ENCODE measurements at places on chromosomes 3 and 15.
A peak's percentile ranks its signal among the peaks of the same experiment; 100 is the strongest.

GRCh38 chr15:41891226-41891625 lies 2.6 kb downstream of the SPTBN5 start:
- DNase-seq = no peak

DNA sequence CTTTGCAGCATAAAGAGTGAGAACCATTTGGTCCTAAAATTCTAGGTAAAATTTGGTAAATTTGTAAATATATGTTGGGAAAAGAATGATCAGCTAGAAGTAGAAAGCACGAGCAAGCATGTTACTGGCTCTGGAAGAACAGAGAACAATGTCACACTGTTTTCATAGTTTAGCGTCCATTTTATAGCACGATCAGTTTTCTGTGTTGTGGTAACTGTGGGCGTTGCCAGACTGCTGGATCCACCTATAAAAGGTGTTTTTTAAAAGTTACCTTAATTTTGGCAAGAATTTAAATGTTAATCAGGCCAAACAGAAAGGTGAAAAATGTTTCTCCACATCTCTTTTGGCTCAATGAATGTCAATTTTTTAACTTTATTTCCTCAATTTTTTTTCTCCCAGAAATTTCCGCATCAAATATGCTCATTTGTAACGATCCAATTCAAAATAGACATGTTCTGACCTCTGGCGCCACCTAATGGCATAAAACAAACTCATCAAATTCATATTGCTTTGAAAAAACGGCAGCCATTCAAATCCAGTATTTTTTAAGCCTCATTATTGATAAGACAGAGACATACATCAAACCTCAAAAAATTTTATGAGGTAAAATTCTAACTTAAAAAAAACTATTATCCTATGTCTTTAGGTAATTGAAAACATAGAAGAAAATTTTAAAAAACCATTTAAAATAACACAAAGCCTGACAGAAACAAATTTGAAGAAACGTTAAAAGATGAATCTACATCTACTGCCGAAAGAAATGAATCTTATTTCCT lies 5.5 kb upstream of the GP5 start:
- DNase-seq = peak; percentile 52

DNA sequence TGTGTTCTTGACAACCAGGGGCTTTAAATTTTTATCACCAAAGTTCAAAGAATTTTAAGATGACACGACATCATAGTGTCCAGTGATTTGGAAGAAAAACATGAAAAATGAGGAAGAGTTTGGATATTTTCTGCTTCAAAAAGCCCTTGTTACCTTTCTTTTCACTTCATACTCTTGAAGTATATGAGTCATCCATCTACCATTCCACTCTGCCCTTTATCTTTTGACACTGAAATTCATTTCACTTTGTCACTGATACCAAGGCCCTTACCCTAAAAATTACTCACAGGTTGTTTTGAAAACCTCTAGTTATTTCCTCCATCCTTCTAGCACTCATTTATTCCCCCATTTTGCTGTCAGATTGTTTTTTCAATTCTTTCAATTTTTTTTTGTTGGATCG lies 42.7 kb downstream of the OR5H15 start:
- DNase-seq = no peak

GRCh38 chr3:42780892-42781700 lies 8.0 kb upstream of the CCDC13 start:
- DNase-seq = peak; percentile 68

GRCh38 chr3:30282154-30282696 lies 324.2 kb upstream of the TGFBR2 start:
- peak; percentile 35 for DNase-seq

DNA sequence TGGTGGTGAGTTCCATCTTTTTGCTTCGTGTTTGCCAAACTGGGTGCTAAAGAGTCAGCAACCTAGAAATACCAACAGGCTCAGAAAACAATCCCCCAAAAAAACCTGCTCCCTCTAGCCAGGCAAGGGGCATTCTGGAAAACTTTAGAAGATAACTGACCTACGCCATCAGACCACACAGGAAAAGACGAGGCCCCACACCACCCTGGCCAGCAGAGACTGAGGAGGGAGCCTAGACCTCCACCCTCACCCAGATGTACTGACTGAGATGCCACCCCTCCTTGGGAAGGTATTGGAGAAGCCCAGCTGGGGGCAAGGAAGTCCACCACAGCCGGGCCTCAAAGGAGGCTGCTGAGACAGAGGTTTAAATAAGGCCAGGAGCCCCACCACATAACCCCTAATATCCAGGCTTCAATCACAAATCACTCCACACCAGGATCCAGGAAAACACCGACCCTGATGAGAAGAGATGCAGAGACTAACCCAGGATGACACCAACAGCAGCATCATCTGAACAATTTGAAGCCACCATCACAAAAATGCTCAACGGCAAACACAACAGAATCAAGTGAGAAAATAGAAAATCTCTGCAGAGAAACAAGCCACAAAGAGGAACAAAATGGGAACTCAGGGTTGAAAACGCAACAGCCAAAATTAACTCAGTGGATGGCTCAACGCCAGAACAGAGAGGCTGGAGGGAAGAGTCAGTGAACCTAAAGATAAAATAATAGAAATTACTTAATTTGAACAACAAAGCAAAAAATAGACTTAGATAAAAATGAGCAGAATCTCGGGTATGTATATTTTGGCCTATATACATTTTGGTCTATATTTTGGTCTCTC lies 61.0 kb downstream of the TPRA1 start:
- DNase-seq = no peak

DNA sequence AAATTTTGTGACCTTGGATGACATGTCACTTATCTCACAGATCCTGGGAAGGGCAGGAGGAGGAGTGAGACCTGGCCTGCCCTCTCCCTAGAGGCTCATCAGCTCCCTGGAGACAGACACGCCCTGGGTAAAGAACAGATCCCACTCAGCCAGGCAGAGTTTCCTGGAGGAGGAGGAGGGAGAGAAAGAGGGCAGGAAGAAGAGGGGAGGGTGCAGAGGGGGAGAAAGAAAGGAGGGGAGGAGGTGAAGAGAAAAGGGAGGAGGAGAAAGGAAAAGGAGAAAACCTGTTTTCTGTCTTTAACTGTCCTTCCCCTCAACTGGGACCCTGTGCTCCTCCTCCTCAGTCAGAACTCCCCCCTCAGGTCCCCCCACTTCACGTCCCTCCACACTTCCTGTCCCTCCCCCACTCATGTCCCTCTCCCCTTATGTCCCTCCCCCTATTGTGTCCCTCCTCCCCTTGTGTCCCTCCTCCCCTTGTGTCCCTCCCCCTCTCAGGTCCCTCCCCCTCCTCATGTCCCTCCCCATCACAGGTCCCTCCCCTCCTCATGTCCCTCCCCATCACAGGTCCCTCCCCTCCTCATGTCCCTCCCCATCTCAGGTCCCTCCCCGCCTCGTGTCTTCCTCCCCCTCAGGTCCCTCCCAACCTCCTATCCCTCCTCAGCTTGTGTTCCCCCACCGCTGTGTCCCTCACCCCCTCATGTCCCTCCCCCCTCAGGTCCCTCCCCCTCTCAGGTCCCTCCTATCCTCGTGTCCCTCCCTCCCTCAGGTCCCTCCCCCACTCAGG lies 52.3 kb upstream of the CGNL1 start:
- no peak for DNase-seq

DNA sequence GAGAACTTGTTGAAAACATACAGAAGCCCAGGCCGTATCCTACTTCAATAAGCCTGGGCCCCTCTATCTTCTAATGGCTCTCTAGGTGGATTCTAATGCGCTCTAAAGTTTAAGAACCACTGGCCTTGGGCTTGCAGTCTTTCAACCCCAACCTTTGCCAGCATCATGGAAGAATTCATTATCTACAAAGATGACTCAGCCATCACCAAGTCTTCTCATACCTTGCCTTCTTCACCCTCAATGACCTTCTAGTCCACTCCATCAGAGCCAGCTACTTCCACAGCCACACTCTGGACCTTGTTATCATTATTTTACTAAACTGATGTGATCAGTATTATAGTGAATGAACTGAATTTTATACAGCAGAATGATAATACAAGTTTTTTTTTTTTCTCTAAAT lies 16.9 kb upstream of the TIPARP start:
- DNase-seq = no peak

- DNase-seq = peak; percentile 19
Observed at GRCh38 chr15:68783226-68784058, 37.3 kb downstream of the ANP32A start.

GRCh38 chr3:111936191-111936841 lies 42.5 kb upstream of the ABHD10 start:
- DNase-seq = no peak

GRCh38 chr3:23756206-23756840 lies 49.4 kb upstream of the UBE2E1 start:
- DNase-seq = no peak

GRCh38 chr3:196661400-196661799 lies 21.9 kb downstream of the NRROS start:
- no peak for DNase-seq

GRCh38 chr3:182810574-182811268 lies 17.4 kb downstream of the ATP11B start:
- no peak for DNase-seq

DNA sequence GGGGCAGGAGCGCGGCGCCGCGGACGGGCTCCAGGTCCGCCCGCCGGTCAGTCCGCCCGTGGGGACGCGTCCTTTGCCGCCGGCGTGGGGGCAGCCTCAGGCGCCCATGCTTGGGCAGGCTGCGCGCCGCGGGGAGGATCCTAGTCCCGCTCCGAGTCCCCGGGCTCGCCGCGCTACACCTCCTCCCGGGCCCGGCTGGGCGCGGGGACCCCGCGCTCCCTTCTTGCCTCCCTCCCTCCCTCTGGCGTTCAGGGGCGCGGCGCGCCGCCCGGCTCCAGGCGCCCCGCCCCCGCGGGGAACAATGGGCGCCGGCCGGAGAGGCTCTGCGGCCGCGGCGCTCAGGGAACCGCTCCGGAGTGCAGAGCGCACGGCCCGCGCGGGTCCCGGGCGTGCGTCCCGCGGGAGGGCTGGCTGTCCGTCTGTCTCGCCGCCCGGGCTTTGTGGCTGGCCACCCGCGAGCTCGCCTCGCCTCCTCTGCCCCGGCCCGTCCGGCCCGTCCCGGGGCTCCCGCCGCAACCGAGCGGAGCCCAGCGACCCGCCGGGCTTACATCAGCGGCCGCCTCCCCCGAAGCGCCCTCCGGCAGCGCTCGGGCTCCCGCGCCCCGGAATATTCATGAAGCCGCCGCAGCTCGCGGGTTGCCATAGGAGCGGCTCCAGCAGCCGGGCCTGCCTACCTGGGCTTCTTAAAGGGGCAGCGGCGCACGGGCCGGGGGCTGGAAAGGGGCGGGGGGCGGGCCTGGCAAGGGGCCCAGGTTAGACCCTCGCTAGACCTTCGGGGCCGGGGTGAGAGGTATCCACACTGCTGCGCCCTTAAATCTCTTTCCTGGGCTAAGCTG lies at the start of gene HCN4:
TSS of gene HCN4 (minus strand) at position 658 of the 836 bp plus-strand sequence. CDS start 688 bp downstream, outside the sequence.
- DNase-seq = no peak

DNA sequence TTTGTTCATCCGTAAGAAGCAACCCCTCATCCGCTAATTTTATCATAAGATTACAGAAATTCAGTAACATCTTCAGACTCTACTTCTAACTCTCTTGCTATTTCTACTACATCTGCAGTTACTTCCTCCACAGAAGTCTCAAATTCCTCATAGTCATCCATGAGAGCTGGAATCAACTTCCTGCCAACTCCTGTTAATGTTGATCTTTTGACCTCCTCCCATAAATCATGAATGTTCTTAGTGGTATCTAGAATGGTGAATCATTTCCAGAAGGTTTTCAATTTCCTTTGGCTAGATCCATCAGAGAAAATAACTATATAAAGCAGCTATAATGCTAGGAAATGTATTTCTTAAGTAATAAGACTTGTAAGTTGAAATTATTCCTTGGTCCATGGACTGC lies 115.1 kb downstream of the TAFA4 start:
- no peak for DNase-seq

GRCh38 chr15:58307313-58307961 lies 124.4 kb upstream of the LIPC start:
- DNase-seq = no peak

DNA sequence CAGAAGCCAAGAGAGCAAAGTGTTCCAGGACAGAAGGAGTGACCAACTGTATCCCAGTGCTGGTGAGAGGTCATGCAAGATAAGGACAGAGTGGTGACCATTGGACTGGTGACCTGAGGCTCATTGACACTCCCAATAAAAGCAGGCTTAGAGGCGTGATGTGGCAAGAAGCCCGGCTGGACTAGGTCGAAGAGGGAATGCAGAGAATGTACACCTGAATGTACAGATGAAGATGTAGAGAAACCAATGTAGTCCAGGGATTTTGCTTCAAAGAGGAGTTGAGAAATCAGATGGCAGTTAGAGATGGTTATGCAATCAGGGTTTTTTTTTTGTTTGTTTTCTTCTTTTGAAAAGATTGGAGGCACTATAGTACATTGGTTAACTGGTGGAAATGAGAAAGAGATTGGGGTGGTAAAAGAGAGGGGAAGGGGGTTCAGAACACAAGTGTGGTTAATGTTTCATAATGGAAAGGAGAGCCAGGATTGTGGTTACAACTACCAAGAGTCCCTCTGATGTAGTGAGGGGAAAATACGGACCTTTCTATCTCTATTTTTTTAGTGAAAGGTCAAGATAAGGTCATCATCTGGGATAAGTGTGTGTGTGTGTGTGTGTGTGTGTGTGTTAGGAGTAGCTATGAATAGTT lies 23.3 kb downstream of the ST3GAL6 start:
- peak; percentile 89 for DNase-seq

DNA sequence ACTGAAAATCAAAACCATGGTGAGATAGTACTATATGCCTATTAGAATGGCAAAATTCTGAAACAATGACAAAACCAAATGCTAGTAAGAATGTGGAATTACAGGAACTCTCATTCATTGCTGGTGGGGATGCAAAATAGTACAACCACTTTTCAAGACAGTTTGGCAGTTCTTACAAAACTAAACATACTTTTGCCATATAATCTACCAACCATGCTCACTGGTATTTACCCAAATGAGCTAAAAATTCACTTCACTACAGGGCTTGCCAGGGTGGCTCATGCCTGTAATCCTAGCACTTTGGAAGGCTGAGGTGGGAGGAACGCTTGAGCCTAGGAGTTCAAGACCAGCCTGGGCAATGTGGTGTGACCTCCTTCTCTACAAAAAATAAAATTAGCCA lies 40.0 kb downstream of the MYO9A start:
- DNase-seq = no peak

DNA sequence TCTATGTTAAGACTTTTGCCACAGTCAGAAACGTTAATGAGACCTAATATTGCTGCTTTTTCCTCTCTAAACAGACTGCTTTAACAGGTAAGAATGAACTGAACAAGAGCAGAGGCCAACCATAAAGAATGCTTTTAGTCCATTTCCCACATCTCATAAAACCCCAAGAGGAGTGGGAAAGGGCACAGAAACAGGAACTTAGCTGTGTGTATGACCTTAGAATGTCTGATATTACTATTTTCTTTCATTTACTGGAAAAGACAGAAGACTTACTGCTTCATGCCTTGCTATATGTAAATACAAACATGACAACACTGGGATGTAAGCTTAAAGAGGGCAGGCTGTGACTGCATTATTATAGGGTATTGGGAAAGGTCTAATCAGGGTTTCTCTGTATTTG lies 115.0 kb downstream of the ISL2 start:
- DNase-seq = no peak

GRCh38 chr3:191388823-191389222 lies 58.5 kb upstream of the UTS2B start:
- DNase-seq = no peak

- peak; percentile 76 for DNase-seq
Observed at GRCh38 chr3:49668414-49668797, 5.7 kb upstream of the APEH start.

All from HepG2 (cell line).